NCI-H446 treated with DMSO at 0.1 percent for 48 hours (cell line): ENCODE measurements at places on chromosomes 6 and 20.
A peak's percentile ranks its signal among the peaks of the same experiment; 100 is the strongest.

DNA sequence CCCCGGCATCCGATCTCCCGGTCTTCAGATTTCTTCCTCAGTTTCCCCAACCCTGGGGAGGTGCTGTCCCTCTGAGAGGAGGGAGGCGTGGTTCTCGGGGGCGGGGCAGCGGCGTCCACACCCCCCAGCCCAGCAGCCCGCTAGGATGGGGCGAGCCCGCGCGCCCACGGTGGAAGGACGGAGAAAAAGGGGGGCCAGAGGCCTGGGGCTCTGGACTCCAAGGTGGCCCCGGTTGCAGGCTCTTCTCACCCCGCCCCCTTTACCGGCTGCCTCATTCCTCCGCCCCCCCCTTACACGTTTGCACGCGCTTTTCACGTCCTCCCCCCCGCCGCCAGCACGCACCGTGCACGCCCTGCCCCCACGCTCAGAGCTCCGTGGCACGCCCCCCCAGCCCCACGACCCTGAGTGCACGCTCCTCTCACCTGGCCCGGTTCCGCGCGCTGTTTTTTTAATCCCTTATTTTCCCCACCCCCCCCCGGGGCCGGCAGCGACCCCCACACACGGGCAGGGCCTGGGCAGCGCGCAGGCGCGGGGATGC is 402 bp downstream of the ZBTB12 start:
- no peak for DNase-seq

- no peak for DNase-seq
Measured at GRCh38 chr6:160996131-160996601, 4.6 kb downstream of the MAP3K4 start.

GRCh38 chr6:98945311-98946115 is 2.2 kb downstream of the FBXL4 start:
- DNase-seq: peak; percentile 6

DNA sequence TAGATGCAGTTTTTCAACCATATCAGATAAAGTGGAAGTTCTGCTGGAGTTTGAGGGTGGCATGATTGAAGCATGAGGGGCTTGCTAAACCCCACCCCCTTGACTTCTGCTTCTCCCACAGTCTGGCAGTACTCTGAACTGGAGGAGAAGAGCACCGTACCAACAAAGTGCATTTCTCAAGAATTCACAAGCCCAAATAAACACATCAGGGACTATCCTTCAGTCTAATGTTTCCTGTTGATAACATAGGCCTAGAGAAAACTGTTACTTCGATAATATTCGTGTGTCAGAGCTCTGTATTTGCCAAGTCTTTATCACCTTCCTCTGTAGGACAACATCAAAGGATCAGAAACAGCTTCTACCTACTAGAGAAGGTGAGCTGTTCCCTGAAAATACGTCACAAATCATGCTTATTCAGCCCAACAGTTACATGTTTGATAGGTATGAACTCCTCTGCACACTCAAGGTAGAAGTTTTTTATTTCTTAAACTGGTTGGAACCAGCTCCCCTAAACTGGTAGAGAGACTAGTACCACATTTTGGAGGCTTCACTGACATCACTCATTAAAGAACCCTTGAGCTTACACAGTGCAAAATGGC is 153.2 kb upstream of the PRND start:
- DNase-seq: no peak

- no peak for DNase-seq
Measured at GRCh38 chr6:163839296-163839695, 424.8 kb downstream of the QKI start.

GRCh38 chr20:17225851-17226409 is 910 bp upstream of the PCSK2 start:
- no peak for DNase-seq

- no peak for DNase-seq
Measured at GRCh38 chr6:139903411-139904157, 529.1 kb upstream of the CITED2 start.

DNA sequence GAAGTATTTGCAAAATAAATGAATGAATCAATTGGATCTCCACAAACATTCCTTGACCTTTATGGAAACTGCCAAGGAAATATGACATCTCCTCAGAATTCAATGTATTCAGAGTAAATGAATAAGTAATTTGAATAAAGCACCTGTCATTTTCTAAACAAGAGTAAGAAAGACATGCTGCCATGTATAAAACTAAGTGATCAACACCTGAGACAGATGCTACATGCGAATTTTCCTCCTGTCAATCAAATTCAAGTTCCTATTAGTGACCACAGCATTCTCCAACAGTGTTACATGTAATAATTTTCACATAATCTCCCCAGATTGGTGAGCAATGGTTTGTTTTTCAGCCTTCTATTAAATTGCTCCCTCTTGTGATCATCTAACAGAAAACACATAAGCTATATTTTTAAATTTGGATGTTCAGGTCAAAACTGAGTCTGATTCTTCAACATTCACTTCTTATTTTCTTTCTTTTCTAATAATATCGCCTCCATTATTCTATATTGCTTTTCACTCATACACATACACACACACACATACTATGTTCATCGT is 163.2 kb upstream of the RNF217 start:
- no peak for DNase-seq

DNA sequence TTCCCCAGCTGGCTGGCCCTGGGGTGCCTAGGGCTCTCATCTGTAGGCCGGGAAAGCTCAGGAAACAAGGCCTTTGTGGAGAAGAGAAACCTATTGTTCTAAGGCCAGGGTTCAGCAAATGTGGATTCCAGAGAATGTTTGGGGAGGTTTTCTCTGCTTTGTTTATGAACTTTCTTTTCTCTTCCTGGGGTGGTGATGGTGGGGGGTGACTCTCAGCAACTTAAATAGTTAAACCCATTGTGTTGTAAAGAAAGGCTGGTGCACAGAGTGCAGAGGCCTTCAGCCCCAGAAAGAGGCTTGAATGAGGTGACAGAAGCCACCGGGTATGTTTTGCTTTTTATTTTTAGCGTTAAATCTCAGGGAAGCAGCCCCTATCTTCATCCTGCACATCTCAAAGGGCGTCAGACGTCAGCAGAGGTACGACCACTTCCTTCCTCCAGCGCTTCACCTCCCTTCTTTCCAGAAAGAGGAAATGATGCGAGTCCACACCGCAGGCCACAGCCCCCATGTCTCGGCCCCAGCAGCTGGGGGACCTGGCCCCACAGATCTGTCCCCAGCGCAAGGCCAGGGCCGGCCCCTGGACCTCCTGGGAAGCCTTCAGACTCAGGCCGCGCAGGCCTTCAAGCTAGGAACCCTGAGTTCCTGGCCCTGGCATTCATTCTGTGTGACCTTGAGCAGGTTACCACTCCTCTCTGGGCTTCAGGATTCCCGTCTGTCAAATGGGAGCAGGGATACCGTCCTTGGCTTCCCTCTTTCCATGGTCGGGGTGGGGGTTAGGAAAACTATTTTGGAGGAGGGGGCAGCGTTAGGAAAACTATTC is 605 bp upstream of the PPP1R16B start:
- DNase-seq: no peak

DNA sequence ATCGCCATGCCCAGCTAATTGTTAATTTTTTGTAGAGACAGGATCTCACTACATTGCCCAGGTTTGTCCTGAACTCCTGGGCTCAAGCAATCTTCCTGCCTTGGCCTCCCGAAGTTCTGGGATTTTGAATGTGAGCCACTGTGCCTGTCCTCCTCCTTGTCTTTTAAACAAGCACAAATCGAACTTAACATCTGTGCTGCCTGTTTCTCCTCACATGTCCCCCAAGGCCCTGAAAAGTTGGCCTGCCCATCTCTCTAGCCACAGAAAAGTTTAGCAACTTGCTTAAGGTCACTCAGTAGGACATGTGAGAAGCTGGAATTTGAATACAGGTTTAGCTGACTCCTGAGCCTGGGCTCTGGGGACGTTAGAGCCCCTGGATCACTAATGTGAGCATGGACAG is 115.7 kb upstream of the KCNG1 start:
- no peak for DNase-seq

DNA sequence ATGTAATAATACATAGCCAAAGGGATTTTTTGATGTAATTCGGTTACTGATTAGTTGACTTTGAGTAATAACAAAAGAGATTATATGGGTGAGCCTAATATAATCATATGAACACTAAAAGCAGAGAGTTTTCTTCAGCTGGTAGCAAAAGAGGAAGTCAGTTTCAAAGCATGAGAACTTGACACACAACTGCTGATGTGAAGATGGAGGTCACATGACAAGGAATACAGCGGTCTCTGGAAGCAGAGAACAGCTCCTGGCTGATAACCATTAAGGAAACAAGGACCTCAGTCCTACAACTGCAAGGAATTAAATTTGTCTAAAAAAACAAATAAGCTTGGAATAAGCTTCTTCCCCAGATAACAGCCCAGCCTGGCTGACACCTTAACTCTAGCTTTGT is 154.5 kb upstream of the PRND start:
- no peak for DNase-seq

DNA sequence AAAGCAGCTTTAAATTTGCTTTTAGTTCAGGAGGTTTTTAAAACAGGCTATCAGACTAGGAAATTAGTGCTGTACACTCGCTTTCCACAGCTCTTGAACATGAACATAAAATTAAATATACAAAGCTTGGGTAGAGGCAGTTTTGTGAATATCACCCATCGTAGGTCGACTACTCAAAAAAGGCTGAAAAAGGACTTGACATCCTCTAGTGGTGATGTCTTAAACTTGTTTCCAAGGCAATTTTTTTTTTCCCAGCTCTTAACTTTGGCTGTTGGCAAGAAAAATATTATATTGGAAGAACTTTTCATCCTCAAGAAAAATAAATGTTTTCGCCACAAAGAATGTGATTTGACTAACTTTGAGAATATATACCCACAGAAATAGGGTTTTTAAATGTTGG is 2.9 kb downstream of the MAP7 start:
- DNase-seq: peak; percentile 18

DNA sequence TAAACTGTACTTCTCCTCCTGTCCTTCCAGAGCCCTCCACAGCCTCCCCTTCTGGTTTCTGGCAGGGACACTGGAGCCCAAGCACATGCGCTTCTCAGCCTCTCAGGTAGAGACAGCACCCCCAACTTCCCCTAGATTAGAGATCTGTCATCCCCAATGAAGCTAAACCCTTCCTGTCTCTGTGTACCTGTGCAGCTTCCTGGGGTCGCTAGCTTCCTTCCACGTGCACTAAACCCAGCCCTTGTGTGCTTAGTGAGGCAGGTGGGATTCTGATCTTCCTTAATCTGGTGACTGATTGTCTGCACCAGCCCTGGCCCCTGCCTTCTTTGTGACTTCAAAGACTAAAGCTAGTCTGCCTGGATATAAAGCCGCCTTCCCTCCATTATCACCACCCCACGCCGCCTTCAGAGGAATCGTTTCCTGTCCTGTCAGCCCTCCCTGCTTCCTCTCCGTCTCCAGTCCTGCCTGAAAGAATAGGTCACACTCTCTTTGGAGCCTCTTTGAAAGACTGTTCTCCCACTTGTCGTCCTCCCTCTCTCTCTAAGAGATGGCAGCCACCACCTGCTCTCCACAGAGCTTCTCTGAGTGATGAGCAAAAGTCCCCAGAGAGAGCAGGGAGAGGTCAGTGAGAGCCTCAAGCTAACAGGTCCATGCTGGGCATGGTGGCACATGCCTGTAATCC is 27.5 kb downstream of the CAPN11 start:
- DNase-seq: no peak
